ENCODE measurements at places on chromosomes 1 and 21. TPM values are rescaled to one million over a fixed set of nuclear protein-coding genes. Genes with fewer than 3 reads are reported as not detected.

The C8B gene
- total RNA-seq: not detected

The LEFTY1 gene
- total RNA-seq: not detected

The COL9A2 gene
- total RNA-seq: 7.2 TPM

The TEDDM1 gene
- total RNA-seq: not detected

The CLIC4 gene
- total RNA-seq: 30.6 TPM

The PRAMEF18 gene
- total RNA-seq: not detected

The INKA2 gene
- 2.8 TPM for total RNA-seq

The KIF1B gene
- total RNA-seq: 22.5 TPM

The CNST gene
- 39.3 TPM for total RNA-seq

The TXNIP gene
- 407 TPM for total RNA-seq
